ENCODE measurements at places on chromosomes 6 and 20.

- DNase-seq = no peak
Measured at GRCh38 chr20:7392542-7393206, 547.6 kb downstream of the HAO1 start.

GRCh38 chr6:130958468-130958867 is 104.6 kb downstream of the EPB41L2 start:
- no peak for DNase-seq

DNA sequence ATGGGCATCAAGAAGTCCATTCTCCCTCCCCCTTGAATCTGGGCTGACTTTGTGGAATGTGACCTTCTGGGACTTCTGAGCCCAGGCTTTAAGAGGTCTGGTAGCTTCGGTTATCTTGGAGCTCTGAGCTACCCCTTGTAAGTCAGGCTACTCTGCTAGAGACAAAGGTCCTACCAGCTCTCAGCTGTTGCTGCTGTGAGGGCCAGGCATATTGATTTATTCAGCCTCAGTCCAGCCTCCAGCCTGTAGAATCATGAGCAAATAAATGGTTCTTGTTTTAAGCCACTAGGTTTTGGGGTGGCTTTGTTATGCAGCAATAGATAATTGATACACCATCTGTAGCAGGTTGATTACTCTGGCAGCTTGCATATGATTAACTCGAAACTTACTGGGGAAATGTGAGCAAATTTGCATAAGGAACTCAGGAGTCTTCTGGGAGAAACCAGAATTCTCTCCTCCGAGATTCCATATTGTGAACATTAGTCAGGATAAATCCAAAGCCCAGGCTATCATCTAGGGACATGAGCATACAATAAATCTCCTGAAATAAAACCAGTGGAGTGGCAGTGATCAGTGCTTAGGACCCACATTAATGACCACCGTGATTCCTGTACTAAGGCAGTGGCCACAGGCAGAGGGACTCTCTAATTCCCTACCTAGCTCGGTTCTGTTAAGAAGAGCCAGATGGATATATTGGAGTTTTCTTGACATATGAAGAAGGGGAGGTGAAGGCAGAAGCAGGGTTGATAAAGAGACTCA is 336.1 kb downstream of the CDC5L start:
- no peak for DNase-seq

DNA sequence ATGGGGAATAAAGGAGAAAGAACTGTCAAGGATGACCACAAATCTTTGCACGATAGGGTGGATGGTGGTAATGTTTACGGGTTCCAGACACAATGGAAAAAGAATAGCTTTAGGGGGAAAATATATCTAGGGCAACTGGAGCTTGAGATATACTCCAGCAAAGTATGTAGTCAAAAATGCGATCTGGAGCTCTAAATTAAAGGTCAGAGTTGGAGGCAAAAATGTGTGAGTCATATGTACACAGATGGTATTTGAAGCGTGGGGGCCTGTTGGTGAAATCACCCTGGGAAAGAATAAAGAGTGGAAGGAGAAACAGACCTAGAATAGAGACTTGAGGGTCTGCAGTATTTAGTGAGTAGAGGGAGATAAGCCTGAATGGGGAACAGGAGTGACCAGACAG is 633.9 kb upstream of the CHD6 start:
- no peak for DNase-seq

DNA sequence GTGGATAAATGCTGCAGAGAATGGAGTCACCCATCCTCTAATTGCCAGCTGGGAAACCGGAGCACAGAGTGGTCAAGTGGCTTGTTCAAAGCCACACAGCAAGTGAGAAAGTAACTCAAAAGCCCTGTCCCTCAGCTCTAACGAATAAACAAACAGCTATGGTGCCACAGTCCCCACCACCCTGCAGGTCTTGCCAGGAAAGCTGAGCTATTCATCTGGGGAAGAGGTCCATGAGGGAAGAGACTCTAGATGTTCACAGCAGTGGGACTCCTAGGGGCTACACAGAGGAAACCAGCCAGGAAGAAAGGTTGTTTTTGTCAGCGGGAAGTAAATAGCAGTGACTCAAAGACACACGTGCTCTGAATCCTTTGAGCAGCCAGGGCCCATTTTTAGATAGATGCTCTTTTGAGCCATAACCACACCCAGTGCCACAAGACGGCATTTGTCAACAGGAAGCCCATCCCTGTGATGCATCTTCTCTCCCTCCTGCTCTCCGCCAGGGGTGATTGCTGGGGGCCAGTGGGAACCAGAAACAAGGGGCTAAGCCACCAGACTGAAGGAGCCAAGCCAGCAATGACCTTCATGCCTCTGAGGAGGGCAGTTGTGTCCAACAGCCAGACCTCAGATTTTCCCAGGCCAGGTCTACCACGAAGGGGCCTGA is 32.4 kb upstream of the TCP11 start:
- peak; percentile 10 for DNase-seq

DNA sequence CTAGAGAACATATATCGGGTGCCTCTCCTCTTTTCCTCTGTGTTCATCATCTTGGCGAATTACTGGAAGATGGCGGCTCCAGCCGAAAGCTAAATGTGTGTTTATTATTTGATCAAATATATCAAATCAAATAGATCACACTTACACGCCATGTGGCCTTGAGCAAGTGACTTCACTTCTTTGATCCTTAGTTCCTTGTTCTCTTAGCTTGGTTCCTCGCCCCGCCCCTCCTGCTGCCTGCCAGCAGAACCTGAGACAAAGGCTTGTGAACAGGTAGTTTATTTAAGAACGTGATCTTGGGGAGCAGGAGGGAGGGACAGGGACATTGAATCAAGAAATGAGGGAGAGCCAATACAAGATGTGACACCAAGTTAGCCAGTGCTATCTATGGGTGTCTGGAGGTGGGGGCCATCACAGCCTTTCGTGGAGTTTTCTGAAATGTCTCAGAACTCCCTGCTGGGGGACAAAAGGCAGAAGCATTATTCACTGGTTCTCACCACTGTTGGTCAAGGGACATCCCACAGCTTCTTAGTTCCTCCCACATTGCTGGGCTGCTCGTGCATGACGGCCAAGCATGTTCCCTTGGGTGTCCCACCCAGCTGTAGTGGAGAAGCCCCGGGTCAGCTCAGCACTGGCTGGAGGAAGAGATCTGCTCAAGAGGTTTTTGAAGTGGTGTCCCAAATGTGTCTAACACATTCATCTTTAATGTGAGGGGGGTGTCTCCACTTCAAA is 44.9 kb upstream of the RNF24 start:
- no peak for DNase-seq

- no peak for DNase-seq
Measured at GRCh38 chr6:37565267-37566110, 65.8 kb upstream of the CCDC167 start.

DNA sequence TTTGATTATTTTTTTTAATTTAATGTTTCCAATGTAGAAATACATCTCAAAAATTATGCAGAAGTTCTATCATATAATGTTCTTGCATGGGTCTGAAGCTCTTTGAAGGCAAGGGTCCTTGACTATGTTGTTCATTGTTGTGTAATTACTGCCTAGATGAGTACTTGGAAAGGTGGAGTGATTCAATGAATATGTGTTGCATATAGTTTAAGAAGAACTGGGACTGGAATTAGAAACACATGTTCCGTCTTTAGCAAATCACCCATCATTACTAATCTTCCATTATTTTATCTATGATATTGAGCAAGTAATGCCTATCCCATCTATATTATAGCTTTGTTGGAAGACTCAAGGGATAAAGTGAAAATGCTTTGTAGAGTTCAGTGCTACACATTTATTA is 147.3 kb downstream of the LAMA2 start:
- DNase-seq = no peak

DNA sequence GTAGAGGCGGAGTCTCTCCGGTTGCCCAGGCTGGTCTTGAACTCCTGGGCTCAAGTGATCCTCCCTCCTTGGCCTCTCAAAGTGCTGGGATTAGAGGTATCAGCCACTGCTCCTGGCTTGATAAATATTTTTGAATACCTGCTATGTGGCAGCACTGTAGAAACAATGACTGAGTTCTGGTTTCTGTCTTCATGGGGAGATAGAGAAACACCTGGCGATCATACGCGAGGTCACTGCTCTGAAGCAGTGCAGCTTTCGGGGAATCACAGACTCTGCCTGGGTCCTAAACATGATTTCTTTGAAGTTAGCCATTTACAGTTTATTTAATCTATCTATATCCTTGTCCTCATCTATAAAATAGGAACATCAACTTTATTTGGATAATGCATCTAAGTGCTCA is 31.2 kb downstream of the DOK5 start:
- DNase-seq = no peak

- no peak for DNase-seq
Measured at GRCh38 chr6:169312658-169313346, 59.2 kb upstream of the THBS2 start.

- DNase-seq = no peak
Measured at GRCh38 chr20:49937027-49937929, 1.1 kb downstream of the RNF114 start.

- no peak for DNase-seq
Measured at GRCh38 chr6:9523462-9523861, 891.4 kb downstream of the TFAP2A start.

DNA sequence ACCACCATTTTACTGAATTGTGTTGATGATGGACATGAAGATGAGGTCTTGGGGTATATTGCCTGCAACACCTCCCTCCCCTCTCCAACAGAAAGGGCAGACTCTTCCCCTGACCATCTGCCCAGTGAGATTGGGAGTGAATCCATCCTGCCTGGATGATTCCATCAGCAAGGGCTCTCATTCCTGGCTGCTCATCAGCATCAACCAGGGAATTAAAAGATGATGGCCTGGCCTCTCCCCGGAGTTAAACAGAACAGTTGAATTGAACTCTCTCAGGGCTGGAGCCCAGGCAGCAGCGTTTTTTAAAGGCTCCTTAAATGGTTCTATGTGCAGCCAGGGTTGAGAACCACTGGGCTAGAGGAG is 14.6 kb upstream of the MRPS18A start:
- DNase-seq = no peak

DNA sequence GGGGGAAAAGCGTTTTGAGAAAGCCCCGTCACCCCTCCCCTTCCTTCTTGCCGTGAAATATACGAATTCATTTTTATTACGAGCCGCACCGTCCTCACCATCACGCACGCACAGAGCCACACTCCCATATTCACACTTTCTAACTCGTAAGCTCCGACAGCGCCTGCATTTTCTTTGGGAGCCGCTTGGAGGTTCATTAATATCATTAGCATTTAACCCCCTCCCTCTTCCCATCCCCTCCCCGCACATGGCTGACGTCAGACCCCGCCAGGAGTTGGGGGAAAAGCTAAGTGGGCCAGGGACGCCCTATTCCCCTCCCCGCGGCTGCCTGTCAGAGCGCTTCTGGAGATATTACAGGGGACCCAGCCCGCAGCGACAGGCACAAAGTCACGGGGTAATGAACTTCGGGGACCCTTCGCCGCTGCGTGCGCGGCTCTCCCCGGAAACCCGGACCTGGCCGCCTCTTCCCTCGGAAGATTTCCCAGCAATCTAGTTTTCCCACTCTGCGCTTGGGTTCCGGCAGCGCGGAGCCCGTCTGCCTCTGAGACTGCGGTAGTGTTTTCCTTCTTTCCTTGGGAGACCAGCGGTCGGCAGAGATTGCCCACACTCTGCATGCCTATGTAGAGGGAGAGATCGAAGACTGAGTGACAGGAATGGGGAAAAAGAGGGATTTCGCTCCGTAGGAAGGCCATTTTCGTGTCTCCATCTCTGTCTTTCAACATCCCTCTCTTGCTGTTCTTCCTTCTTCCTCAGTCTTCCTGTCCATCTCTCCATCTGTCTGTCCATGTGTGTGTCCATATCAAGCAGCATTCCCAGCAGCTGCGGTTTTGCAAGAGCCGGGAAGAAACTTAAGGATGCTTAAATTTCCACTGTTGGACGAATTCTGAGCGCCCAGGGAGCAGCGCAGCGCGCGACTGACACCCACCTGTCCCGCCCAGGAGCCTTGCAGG is at the start of gene NR2E1:
TSS of gene NR2E1 (plus strand) at position 309 of the 950 bp plus-strand sequence. CDS start 744 bp downstream, outside the sequence.
- DNase-seq = no peak

DNA sequence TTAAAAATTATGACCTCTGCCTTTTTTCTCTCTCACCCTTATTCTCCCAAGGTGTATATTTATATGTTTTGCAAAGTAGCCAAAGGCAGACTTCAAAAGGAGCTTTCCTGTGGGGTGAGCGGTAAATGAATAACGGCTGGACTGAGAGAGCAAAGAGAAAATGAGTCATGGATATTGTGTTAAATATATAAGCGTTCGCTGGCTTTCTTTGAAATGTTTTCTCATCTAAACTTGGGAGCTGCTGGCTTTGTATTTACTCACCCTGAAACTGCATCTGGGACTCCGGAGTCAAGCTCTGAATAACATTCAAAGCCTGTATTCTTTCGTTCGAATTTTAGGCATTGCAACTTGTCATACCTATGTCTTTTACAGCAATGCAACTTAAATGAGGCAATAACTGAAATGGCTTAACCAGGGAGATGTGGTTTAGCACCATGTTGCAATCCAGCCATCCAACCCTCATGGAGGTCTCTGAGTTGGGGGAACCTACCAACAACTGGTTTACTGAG is 32.0 kb downstream of the ATXN1 start:
- peak; percentile 27 for DNase-seq

DNA sequence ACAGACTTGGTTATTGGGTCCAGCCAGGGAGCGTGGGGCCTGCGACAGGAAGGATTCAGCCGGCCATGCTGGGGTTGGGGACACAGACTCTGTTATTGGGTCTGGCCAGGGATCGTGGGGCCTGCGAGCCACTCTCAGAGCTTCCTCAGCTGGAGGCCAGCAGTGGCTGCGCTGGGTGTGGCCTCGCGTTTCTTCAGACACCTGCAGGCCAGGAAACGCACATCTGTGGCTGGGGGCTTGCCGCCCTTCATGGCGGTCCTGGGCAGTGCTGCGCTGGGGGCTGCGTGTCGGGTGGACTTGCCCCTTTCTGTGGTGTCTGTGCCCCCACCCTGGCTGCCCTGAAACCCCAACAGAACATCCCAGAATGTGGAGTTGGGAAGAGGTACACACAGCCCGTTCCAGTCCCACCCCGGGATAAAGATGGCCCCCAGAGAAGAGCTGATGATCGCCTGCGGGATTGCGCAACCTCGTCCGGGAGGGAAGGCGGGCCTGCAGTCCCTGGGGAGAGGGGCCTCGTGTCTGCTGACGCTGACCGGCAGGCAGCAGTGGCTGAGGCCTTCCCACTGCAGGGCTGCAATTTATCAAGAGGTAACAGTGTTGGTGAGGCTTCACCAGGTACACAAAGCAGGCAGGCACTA is 16.9 kb upstream of the MTG2 start:
- DNase-seq = no peak

GRCh38 chr6:70157086-70157485 is 145.8 kb downstream of the COL9A1 start:
- DNase-seq = no peak

- DNase-seq = no peak
Measured at GRCh38 chr6:158010591-158011477, 29.2 kb downstream of the SYNJ2 start.

GRCh38 chr20:51028616-51029212 is 5.8 kb upstream of the KCNG1 start:
- no peak for DNase-seq

- DNase-seq = no peak
Measured at GRCh38 chr6:158907931-158908330, 88.8 kb upstream of the EZR start.

DNA sequence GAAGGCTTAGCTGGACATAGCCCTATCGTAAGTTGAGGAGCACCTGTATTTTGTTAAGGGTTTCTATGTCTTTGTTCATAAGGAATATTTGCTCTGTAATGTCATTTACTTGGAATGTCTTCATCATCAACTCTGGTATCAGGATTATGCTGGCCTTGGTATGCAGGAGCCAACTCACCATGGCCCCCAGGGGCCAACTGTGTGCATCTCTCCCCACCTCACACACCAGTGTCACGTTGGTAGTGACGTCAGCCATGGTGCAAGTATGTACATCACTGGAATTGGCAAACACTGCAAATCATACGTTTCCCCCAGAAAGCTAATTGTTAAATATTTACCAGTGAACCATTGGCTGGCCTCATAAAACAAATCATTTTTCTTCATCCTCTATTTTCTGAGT is 70.8 kb downstream of the YTHDF1 start:
- no peak for DNase-seq
